ENCODE measurements at places on chromosomes 2 and 18.

- DNase-seq, result no peak
Measured at GRCh38 chr2:56589194-56589593, 405.4 kb downstream of the CCDC85A start.

- no peak for DNase-seq
Measured at GRCh38 chr2:236882930-236883329, 202.8 kb upstream of the COPS8 start.

GRCh38 chr2:11254100-11254536 is 90.3 kb downstream of the ROCK2 start:
- DNase-seq, result no peak

DNA sequence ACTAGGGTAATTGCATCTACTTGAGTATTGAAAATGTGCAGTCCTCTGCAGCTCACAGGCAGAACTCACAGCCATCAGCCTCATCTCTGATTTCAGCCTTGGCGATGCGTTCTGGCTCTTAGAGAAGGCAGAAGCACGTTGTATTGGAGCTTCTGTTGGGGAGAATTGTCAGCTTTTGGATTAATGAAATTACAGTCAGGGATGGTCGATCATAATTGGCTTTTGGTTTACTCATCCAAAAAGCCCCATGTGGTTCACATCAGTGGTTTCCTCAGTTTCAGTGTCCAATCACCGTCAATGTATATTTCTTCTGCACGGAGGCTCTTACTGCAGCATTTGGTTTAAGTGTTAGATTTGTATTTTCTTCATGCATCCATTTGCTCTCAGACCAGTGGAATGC is 218.5 kb upstream of the SOX11 start:
- no peak for DNase-seq

DNA sequence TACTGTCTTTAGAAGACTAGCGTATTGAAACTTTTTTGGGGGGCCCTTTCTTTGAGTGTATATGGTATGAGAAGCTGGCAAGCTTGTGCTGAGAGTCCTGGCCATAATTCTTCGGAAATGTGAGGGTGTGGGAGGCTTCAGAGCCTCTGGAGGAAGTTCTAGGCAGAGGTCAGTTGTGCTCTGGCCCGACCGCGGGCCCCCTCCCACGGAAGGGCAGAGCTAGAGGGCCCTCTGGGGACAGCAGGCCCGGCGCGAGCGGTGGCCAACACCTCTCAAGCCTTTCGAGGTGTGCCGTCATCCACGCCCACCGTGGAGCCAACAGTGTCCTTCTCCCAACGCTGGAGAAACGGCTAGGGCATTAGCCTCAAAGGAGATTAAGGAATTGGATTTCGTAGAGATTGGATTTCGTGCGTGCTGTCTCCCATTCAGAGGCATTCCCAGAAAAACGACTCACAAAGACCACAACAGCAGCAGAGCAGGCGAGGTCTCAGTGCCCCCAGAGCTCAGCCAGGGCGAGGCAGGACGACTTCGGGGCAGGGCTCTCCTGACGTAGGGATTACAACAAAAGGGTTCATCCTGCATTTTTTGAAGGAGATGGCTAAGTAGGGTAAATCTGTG is 2.2 kb upstream of the MTCL1 start:
- no peak for DNase-seq
